Panc1 (cell line): ENCODE measurements at places on chromosomes 2 and 18. TPM values are rescaled to one million over a fixed set of nuclear protein-coding genes. Genes with fewer than 3 reads are reported as not detected.

DNA sequence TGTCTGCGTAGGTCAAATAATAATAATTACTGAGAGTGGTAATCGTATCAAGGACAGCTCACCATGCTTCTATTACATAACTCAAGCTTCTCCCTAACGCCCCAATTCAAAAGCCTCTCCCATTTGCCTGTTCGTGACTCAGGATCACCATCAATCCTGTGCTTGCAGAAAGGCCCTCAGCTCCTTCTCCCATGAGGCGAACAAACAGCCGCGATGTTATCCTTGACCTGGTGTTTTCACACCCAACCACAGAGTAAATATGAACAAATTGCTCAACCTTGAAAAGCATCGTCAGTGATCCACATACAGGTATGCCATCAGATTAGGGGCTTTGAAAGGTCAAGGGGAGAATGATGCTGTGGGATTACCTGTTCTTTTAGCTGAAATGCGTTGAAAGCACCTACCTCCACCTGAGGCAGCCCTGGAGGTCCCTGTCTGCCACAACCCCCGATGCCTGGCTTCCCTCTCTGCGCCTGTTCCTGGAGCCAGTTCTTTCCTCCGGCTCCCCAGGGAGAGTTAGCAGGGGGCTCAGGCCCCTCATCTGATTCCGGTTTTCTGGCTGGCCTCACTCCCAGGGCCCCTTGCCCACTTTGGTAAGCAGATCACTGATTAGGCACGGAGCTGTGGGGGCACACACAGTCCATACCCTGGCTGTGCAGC is 39.1 kb upstream of the ODC1 start:
- DNase-seq: peak; percentile 47

DNA sequence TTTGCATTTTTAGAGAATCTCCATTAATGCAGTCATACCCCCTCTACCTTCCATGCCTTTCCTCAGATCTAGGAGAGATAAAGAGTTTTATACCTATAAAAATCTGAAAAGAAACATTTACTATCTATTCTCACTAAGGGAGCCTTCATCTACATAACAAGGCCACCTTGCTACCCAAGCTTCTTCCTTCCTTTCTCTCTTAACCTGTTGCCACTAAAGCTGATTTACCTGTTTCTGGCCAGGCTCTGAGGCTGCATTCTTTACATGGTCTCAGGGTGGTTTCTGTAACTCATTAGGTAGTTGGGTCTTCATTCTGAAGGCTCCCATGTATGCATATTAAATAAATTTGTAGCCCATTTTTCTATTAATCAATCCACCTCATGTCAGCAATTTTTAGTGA is 391.6 kb downstream of the DLGAP1 start:
- DNase-seq: no peak

DNA sequence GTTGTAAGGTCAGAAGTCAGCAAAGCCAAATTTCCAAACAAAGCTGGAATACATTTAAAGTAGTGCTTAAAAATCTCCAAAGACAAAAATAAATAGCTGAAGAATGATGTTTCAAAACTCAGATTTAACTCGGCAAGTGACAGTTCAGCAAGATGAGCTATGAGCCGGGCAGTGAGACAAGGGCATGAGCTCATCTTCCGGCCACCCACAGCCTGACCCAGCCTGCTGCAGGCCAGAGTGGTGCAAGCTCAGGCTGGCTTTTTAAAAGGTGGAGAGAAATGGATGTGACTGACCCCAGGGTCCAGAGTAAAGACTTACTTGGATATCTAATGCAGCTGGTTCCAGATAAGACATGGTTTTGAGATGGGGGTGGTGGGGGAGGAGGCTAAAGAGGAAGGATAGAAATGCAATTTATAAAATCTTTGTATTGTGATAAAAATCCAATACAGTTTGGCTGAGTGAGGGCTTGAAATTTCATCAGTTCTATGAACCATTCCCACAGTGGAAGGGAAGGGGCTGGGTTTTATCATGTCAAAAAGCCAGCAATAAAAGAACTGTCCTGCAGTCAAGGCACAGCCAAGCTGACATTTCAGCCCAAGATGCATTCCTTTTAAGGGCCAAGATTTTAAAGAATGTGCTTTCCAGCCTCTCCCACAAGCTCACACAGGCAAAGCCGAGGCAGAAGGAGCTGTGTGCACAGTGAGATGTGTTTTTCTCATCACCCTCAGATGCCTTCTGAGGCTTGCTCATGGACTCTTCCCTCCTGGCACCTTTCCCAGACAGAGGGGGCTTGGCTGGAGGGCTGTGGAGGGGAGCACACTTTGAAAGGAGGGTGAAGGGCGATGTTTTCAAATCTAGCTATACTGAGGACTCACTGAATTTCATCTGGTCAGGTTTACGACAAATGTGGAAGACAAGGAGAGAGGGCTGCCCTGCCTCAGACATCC is 97.9 kb upstream of the KLHL29 start:
- no peak for DNase-seq

DNA sequence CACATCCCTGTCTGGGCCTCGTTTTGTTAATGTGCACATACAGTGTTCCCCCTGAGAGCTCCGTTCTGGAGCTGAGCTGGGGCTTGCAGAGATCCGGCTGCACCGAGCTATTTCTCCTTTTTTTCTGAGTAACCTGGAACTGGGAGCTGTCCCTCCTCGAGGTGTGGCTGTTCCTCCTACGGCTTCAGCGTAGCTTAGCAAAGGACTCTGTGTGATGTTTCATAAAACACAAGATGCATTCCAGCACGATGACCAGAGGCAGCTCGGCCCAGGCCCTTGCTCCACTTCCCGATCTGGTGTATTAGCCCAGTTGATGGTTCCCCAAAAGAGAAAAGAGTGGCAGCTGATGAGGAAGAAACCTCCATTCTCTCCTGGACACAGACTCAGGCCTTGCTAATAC is 103.0 kb downstream of the FAM210A start:
- DNase-seq: no peak

GRCh38 chr2:68643011-68643873 is at the start of gene PROKR1:
TSS of gene PROKR1 (plus strand) at chr2:68643579. CDS start at chr2:68645822, 2,243 bp downstream.
- DNase-seq: no peak

Gene KIF5C
- 1.6 TPM for total RNA-seq

Gene EGR4
- total RNA-seq: 0.08 TPM

DNA sequence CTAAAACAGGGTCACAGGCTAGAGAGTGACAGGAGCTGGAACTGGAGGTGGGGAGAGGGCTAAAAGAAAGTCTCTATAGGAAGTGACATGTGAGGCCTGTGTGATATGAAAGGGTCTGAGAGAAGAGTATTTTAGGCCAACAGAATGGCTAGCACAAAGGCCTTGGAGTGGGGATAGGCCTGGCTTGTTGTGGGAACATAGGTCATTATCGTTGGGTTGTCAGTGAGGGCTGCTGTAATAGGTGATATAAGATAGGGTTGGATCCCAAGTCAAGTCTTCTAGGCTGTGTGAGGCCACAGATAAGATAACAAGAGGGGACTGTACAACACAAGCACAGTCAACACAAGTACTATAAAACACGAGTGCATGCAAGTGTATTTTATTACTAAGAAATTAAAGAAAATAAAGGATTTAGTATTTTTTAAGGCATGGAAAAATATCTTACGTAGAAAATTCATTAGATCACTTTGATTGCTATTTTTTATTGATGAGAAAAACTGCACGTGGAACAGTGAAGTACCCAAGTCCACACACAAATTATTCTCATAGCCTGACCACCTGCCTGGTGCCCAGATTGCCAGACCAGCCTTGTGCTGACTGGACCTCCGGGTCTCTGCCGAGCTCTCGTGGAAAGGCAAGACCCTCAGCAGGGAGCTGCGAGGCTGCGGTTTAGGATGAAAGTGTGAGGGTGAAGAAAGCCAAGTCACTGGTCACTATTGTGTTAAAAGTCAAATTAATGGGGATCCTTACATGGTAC is 14.1 kb downstream of the LTBP1 start:
- DNase-seq: no peak
